Esophagus squamous epithelium (tissue), 5 donors: ENCODE measurements at places on chromosomes 12 and 14.

DNA sequence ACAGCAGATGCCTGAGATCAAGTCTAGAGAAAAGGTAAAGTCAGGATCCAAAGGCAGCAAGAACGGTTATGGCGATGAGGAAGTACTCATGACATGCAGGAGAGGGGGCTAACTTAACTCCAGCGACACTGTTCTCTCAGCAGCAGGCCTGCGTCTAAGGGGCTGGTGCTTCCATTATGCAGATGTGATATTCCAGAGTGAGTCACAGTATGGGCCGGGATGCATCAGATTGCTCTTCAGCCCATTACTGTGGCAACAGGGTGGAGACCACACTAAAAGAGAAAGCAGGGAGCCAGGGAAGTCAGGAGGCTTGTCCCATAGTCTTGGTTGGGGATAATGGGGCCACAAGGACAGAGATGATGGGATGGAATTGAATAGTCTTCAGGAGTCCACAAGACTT, 151.8 kb upstream of the NTF3 start:
- H3K27me3 ChIP-seq: no peaks in the 10 kb centered on the region
- peaks cover 5% of the 10 kb centered on the region for H3K4me1 ChIP-seq
- no peak overlapping the region for H3K4me3 ChIP-seq
- DNase-seq: no peak
- no peak overlapping the region for H3K27ac ChIP-seq

DNA sequence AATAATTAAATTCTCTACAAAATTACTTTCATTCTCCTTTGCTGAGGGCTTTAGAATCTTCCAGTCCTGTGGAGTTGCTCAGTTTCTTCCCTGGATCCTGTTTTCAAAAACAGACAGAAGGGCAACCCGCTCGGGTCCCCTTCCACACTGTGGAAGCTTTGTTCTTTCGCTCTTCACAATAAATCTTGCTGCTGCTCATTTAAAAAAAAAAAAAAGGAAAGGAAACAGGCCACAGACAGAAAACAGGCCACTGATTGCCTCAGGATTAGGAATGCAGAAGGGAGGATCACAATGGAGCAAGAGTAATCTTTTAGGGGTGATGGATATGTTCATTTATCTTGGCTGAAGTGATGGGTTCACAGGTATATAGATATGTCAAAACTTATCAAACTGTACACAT, 29.5 kb upstream of the HIGD1C start:
- no peaks in the 10 kb centered on the region for H3K27me3 ChIP-seq
- H3K4me1 ChIP-seq: peaks cover 51% of the 10 kb centered on the region
- no peak for DNase-seq
- H3K27ac ChIP-seq: peak overlapping the region; percentile 89

DNA sequence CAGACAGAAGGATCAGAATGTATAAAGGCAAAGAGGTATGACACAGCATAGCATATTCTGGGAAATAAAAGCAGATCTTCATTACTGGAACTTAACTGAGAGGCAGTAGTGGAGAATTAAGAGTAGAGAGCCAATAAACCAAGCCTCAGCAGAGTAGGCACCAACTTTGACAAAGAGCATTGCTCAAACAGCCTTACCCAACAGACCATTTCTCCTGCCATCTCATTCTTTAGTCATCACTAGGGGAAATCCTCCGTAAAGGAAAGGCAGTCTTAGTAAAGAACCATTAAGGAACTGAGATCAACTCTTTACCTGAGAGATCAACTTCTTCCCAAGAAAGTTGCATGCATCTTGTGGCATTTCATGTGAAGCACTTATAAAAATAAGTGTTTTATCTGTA, 36.6 kb downstream of the SENP1 start:
- H3K36me3 ChIP-seq: no peaks in the 10 kb centered on the region
- DNase-seq: no peak
- H3K4me1 ChIP-seq: no peaks in the 10 kb centered on the region
- H3K4me3 ChIP-seq: no peak overlapping the region

DNA sequence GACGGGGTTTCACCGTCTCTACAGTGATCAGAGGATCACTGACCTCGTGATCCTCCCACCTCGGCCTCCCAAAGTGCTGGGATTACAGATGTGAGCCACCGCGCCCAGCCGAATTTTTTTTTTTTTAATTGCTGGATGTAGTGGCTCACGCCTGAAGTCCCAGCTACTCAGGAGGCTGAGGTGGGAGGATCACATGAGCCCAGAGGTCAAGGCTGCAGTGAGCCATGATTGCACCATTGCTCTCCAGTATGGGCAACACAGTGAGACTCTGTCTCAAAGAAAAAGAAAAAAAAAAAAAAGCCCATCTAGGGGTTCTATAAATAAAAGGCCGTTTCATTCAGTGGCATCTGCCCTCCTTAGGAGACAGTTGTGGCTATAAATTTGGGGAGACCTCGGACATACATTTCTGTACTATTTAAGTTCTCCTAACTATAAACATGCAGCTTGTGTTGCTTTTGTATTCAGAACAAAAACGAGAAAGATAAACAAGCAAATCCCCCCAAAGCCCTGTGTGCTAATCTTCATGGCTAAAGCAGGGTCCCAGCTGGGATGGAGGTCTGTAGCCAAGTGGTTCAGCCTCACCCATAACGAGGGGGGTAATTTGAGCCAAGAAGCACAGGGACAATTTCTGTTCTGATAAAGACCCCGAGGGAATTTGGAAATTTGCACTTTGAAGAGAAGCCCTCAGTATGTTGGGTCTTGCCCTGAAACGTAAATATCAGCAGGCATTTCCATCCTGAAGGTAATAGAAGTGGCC, 35.0 kb upstream of the BCL7A start:
- H3K27me3 ChIP-seq: no peaks in the 10 kb centered on the region
- no peak overlapping the region for H3K27ac ChIP-seq
- no peaks in the 10 kb centered on the region for H3K36me3 ChIP-seq
- peaks cover 2% of the 10 kb centered on the region for H3K4me1 ChIP-seq
- no peak for DNase-seq

- no peak overlapping the region for H3K4me3 ChIP-seq
- H3K27me3 ChIP-seq: no peaks in the 10 kb centered on the region
- peaks cover 22% of the 10 kb centered on the region for H3K4me1 ChIP-seq
- H3K36me3 ChIP-seq: no peaks in the 10 kb centered on the region
Measured at GRCh38 chr12:110366321-110367142, 37.0 kb downstream of the ANAPC7 start.

DNA sequence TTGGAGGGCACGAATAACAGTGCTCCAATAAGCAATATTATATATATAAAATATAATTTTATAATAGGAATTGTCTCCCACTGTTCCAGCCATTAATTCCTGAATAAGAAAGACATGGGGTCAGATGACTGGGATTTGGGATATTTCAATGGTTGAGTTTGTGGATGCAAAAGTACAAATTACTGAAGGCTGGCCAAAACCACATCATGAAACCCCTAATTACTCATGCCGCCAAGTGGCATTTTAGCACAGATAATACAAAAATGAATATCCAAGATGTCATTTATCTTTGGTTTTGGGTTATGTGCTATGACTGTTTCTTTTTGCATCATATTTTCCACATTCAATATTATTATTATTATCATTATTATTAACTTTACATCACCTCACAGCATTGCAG, 261.4 kb upstream of the TBX3 start:
- H3K27me3 ChIP-seq: no peaks in the 10 kb centered on the region
- no peak overlapping the region for H3K4me3 ChIP-seq

- no peak for DNase-seq
- H3K27ac ChIP-seq: no peak overlapping the region
- no peaks in the 10 kb centered on the region for H3K27me3 ChIP-seq
- H3K4me1 ChIP-seq: peaks cover 6% of the 10 kb centered on the region
Measured at GRCh38 chr12:122117979-122118378, 39.4 kb downstream of the MLXIP start.

GRCh38 chr14:54503486-54503885, 6.2 kb upstream of the CGRRF1 start:
- H3K4me3 ChIP-seq: no peak overlapping the region
- no peaks in the 10 kb centered on the region for H3K36me3 ChIP-seq
- DNase-seq: no peak
- H3K27me3 ChIP-seq: no peaks in the 10 kb centered on the region
- H3K27ac ChIP-seq: no peak overlapping the region
- no peaks in the 10 kb centered on the region for H3K4me1 ChIP-seq

GRCh38 chr12:14665354-14666348, 30.7 kb downstream of the GUCY2C start:
- H3K27ac ChIP-seq: peak overlapping the region; percentile 18
- H3K36me3 ChIP-seq: no peaks in the 10 kb centered on the region
- H3K27me3 ChIP-seq: no peaks in the 10 kb centered on the region

- H3K4me3 ChIP-seq: no peak overlapping the region
- no peak overlapping the region for H3K27ac ChIP-seq
- no peaks in the 10 kb centered on the region for H3K36me3 ChIP-seq
Measured at GRCh38 chr14:36212577-36212976, 36.1 kb upstream of the PTCSC3 start.

GRCh38 chr14:91315844-91316267, 71.4 kb upstream of the GPR68 start:
- H3K36me3 ChIP-seq: peaks cover 87% of the 10 kb centered on the region
- no peaks in the 10 kb centered on the region for H3K27me3 ChIP-seq
- no peak overlapping the region for H3K27ac ChIP-seq
- peaks cover 34% of the 10 kb centered on the region for H3K4me1 ChIP-seq
- H3K4me3 ChIP-seq: no peak overlapping the region

- no peaks in the 10 kb centered on the region for H3K27me3 ChIP-seq
- H3K4me1 ChIP-seq: peaks cover 15% of the 10 kb centered on the region
- DNase-seq: no peak
- peaks cover 46% of the 10 kb centered on the region for H3K36me3 ChIP-seq
- H3K27ac ChIP-seq: no peak overlapping the region
- no peak overlapping the region for H3K4me3 ChIP-seq
Measured at GRCh38 chr14:39181026-39181692, 6.1 kb downstream of the PNN start.

- no peak overlapping the region for H3K4me3 ChIP-seq
- H3K27ac ChIP-seq: no peak overlapping the region
- no peaks in the 10 kb centered on the region for H3K27me3 ChIP-seq
- no peaks in the 10 kb centered on the region for H3K36me3 ChIP-seq
- no peaks in the 10 kb centered on the region for H3K4me1 ChIP-seq
- DNase-seq: no peak
Measured at GRCh38 chr14:33611405-33612196, 339.3 kb downstream of the EGLN3 start.

GRCh38 chr14:59098377-59098776, 90.1 kb upstream of the DAAM1 start:
- no peaks in the 10 kb centered on the region for H3K4me1 ChIP-seq
- DNase-seq: no peak
- H3K27ac ChIP-seq: no peak overlapping the region

- no peaks in the 10 kb centered on the region for H3K27me3 ChIP-seq
- no peak overlapping the region for H3K27ac ChIP-seq
- H3K36me3 ChIP-seq: no peaks in the 10 kb centered on the region
- no peak overlapping the region for H3K4me3 ChIP-seq
- no peaks in the 10 kb centered on the region for H3K4me1 ChIP-seq
Measured at GRCh38 chr12:58008634-58009033, 67.3 kb downstream of the ATP23 start.

GRCh38 chr12:62862259-62862881, 72.6 kb downstream of the PPM1H start:
- no peaks in the 10 kb centered on the region for H3K4me1 ChIP-seq
- DNase-seq: no peak
- H3K27ac ChIP-seq: no peak overlapping the region
- H3K27me3 ChIP-seq: no peaks in the 10 kb centered on the region

- no peak overlapping the region for H3K4me3 ChIP-seq
- no peak for DNase-seq
- H3K36me3 ChIP-seq: no peaks in the 10 kb centered on the region
- H3K27me3 ChIP-seq: peaks cover 7% of the 10 kb centered on the region
Measured at GRCh38 chr12:45122768-45123380, 72.0 kb upstream of the DBX2 start.

DNA sequence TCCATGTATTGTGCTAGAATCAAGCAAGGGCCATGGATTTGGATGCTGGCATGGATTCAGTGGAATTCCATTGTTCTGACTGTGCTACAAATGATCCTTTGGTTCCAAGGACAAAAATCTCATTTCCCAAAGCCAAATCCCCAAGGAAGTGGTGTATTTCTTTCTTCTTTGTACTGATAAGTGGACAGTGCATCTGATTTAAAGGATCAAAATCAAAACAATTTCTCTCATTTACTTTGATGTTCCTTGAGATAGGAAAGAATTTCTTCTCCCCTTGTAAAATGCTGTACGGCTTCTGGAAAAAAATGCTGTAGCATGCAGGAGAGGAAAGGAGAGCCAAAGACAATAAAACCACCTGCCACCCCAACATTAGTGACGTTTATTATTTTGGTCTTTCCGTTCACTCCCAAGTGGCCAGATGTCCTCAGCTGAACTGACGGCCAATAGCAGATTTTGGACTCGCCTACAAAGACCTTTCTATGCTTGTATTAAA, 185.7 kb downstream of the PRKD1 start:
- H3K4me1 ChIP-seq: no peaks in the 10 kb centered on the region
- no peak for DNase-seq
- H3K4me3 ChIP-seq: no peak overlapping the region
- H3K27ac ChIP-seq: peak overlapping the region; percentile 53
- no peaks in the 10 kb centered on the region for H3K27me3 ChIP-seq

DNA sequence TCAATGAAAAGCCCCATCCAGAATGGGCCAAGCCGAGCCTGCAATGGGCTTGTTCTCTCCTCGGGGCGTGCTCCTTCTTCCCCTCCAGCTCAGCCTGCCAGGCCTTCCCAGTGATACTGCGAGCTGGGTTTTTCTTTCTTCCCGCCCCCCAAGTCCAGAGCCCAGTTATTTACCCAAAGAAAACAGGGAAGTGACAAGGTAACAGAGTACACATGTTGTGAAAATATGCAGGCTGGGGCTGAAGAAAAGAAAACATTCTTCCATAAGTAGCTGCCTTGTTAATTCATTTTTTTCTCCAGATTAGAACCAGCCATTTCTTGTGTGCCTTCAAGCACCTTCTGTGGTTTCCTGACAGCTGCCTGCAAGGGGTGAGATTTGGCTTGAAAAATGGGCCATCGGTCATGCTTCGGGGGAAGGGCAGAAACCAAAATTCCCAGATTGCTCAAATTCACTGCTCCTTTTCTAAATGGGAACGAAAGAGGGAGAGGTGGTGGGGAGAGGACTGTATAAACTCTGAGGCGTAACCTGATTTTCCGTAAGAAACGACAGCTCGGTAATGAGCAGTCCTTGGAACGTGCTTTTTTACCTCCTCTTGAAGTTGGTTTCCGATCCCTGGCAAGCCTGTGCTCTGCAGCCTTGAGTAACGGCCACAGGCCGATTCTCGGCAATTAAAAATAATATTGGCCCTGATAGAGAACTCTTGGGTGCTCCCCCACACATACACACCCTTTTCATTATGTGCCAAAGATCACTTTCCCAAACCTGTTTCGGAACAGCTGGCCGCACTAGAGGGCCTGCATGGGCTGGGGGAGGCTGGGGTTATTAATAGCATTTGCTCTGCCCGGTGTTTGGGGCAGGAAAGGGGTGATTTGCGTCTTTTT, 229.4 kb downstream of the ZFP36L1 start:
- no peaks in the 10 kb centered on the region for H3K27me3 ChIP-seq
- no peak for DNase-seq
- peak overlapping the region; percentile 51 for H3K27ac ChIP-seq
- H3K4me1 ChIP-seq: peaks cover 41% of the 10 kb centered on the region
- H3K36me3 ChIP-seq: no peaks in the 10 kb centered on the region

- DNase-seq: no peak
- H3K27ac ChIP-seq: no peak overlapping the region
- no peaks in the 10 kb centered on the region for H3K36me3 ChIP-seq
- no peaks in the 10 kb centered on the region for H3K27me3 ChIP-seq
- H3K4me1 ChIP-seq: no peaks in the 10 kb centered on the region
Measured at GRCh38 chr12:90897986-90898385, 57.0 kb downstream of the CCER1 start.

GRCh38 chr14:91400696-91401095, 16.9 kb downstream of the CCDC88C start:
- no peaks in the 10 kb centered on the region for H3K36me3 ChIP-seq
- peak overlapping the region; percentile 89 for H3K27ac ChIP-seq
- no peak for DNase-seq
- no peak overlapping the region for H3K4me3 ChIP-seq
- H3K27me3 ChIP-seq: no peaks in the 10 kb centered on the region
